Stimulated activated CD4-positive, alpha-beta T cell treated with anti-CD3 and anti-CD28 coated beads, Interleukin-12 subunit alpha, Interleukin-12 subunit beta, amount 100 ng/mL, for 4 hours (primary cell): ENCODE measurements at places on chromosomes 6 and 20.

- no peak for DNase-seq
These were observed 319.6 kb upstream of the QKI start for GRCh38 chr6:163094881-163095280.

DNA sequence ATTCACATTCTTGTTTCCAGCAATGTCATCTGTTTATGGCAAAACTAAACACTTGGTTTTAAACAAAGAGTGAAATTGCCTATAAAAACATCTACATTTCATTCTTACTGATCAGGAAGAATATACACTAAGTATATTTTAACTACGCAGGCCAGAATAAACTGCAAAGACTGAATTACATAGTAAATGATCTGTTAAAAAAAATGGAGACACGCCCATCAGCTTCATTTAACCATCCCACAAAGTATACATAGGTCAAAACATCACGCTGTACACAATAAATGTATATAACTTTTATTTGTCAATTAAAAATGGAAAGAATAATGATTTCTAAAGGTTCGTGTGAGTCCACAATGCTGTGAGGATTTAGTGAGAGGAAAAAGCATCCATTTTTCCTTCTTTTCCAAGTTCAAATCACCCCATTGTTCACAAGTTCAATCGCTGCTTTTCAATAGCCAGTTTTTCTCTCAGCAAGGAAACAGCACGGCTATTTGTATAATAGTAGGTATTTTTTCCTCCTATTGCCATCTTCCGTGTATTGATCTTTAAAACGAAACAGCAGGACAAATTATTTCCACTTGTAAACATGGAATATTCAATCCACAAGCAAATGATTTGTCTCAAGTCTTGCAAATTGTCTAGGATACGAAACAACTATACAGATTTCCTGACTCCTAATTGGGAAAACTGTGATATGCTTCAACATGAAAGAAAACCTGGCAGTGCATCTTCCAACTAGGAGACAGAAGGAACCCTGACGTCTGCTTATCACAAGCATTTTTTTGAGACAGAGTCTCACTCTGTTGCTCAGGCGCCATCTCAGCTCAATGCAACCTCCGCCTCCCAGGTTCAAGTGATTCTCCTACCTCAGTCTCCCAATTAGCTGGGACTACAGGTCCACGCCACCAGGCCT lies 10.6 kb downstream of the SFT2D1 start:
- no peak for DNase-seq

GRCh38 chr6:53975941-53976615 lies 135.2 kb upstream of the MLIP start:
- no peak for DNase-seq

DNA sequence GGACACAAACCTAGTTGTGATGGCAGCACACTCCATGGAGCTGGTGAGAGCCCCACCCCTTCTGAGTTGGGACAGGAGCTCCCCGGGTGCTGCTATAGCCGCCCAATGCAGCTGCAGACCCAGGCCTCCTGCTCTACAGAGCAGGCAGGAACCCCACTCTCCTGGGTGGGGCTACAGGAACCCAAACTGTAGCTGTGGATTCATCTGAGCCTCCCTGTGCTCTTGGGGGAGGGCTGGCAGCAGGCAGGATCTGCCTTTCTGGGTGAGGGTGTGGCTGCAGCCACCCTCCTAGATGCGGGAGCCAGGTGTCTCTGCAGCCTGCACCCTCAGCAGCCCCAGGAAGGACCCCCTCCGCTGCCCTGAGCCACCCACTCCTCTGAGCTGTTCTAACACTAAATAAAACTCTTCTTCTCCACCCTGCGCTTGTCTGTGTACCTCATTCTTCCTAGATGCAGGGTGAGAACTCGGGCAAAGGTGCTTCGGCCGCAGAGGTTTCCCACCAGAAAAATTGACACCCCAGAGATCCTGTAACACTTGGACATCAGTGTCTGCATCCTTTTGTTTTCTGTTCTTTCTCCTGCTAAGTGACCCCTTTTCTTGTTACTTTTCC lies 55.2 kb upstream of the KIF13A start:
- no peak for DNase-seq

DNA sequence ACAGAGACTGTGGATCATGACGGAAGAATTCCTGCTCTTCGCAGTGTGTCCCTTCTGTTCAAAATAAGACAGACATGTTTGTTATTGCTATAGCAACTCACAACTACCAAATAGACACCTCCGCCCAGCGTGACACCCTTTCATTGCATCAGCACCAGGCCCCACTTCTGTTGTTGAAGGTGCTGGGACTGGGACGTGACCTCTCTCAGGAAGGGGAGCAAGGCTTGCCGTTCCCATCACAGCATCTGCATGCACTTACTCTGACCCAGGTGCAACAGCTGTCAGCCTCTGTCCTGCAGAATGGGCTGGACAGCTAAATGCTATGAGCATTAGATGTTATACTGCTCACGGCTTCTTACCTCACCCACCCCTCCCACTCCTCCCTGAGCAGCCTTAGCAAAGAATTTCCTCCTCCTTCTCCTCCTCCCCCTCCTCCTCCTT lies 94.1 kb downstream of the DACT2 start:
- no peak for DNase-seq

DNA sequence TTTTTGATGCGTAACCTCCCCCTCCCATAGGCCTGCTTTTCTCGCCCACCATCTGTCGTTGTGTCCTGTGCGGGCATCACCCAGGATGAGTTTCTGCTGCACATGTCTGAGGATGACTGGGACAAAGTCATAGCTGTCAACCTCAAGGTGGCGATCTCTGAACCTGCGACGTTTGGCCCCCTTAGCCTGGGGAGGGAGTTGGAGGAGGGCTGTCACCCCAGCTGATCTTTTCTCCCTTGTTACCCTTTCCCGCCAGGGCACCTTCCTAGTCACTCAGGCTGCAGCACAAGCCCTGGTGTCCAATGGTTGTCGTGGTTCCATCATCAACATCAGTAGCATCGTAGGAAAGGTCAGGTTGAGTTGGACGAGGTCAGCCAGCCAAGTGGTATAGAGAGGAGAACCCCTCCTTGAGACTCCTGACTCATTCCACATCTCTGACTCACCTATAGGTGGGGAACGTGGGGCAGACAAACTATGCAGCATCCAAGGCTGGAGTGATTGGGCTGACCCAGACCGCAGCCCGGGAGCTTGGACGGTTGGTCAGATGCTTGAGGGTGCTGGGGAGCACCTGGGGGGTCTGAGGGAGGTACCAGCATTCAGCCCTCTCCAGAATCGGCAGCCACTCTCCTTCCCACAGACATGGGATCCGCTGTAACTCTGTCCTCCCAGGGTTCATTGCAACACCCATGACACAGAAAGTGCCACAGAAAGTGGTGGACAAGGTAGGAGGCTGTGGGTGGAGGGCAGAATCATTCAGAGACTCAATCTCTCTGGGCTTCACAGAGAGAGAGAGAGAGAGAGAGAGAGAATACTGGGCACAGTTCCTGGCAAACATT lies 954 bp downstream of the HSD17B8 start:
- DNase-seq: no peak

- DNase-seq: no peak
These were observed 56.8 kb downstream of the NCOA3 start for GRCh38 chr20:47558295-47559066.

GRCh38 chr6:98292810-98293209 lies 541.6 kb upstream of the POU3F2 start:
- no peak for DNase-seq

DNA sequence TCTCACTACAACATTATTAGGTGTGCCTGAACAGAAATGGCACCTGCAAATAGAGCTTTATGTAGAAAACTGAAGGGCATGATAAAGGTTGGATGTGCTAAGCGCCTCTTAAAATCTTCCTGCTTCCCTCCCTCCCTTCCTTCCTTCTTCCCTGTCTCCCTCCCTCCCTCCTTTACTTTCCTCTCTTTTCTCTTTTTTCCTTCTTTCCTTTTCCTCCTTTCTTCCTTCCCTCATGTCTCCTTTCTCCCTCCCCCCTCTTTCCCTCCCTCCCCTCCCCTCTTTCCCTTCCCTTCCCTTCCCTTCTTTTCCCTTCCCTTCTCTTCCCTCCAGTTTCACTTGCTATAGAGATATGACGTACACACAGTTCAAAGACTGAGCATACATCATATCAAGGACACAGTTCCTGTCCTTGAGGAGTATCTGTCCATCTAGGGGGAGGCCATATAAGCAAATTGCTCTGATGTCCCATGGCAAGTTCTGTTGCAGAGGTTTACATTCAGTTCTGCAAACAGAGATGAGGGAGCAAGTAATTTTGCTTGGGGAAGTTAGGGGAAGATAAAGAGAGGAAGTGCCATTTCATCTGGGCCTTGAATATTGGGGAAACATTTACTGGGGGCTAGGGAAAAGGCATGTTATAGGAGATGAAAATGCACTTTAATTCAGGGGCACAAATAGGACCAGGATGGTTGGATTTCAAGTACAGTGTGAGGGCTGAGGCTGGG lies 79.0 kb upstream of the EEF1E1 start:
- no peak for DNase-seq

GRCh38 chr6:41255638-41256246 lies 27.6 kb downstream of the TREML4 start:
- DNase-seq: no peak

GRCh38 chr20:54103762-54104600 lies 33.6 kb upstream of the BCAS1 start:
- DNase-seq: no peak

DNA sequence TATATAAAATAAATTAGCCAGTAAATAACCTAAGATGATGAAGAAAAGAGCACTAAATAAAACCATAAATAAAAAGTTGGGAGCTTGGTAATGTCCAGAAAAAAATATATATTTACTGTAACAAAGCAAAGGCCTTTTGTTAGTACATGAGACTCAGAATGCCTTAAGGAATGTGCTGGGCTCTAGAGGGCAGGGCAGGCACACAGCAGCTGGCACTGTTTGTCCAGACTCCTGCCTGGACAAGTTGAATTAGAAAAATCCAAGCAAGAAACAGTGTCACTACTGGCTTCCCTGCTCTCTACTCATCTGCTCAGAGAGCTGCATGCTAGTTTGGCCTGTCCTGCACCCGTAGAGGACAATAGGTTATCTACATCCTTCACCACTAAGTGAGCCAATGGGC lies 8.8 kb downstream of the DEFB129 start:
- no peak for DNase-seq

- no peak for DNase-seq
These were observed 4.6 kb downstream of the TGM3 start for GRCh38 chr20:2300420-2300819.

- DNase-seq: no peak
These were observed 260.6 kb downstream of the TFAP2A start for GRCh38 chr6:10154251-10154650.

- no peak for DNase-seq
These were observed 672.2 kb downstream of the EPM2A start for GRCh38 chr6:145063091-145063490.

DNA sequence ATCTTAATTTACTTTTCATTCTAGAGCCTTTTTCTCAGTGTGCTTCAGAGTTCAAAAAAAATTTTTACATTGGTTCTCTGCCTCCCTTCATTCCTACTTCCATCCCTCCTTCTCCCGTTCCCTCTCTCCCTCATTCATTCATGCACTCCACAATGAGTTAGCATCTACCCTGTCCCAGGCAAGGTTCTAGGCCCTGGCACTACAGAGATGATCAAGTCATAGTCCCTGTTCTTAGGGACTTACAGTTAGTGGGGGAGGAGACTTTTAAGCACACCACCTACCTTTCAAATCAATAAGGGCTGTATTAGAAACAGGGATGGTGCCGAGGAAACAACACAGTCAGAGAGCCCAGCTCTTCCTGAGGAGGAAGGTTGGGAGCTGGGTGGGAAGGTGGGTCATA lies 40.3 kb downstream of the MAP3K5 start:
- no peak for DNase-seq

DNA sequence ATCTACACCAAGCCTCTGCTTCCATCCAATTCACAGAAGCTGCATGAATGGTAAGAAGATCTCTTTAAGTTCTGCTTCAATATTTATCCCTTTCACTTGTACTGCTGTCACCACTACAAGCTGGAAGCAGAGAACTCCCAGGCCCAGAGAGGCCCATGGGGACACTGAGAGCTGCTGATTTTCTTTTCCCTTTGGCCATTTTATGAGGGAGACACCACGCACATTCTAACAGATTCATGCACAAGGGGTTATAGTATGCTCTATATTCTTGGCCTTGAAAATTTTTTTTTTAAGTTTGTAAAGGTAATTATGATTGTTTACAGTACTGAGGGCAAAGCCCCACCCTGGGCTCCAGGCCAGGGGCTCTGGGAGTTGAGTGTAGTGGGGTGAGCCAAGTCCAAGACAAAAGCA lies 88.4 kb downstream of the MYB start:
- no peak for DNase-seq

DNA sequence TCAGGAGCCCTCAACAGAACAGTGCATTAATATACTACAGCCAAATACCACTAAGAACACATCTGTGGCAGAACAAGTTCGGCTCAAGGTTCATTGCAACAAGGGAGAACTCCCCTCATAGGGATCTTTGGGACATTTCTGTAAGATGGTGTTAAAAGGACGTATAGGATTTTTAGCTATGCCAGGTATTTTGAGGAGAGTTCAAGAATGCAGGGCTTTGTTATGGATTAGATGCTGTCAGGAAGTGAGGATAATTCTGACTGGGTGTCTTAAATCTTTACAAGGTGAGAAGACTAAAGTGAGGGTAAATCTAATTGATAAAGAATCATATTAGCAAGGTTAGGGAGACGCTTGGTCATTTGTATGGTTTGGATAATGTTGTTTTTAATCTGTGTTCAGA lies 83.7 kb upstream of the AHI1 start:
- no peak for DNase-seq

DNA sequence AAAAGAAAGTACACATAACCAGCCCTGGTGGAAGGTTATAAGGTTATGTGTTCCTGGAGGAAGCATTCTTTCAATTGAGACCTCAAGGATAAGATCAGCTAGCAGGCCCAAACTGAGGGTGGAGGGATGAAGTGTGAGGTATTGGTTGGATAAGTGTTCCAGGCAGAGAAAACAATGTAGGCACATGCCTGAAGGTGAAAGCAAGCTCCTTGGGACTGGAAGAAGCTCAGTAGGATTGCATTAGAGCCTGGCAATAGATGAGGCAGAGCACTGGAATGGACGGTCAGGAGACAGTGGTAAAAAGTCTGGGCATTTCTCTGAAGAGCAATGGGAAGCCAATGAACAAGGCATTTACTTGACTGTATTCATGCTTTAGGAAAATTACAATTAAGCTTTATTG lies 89.9 kb upstream of the SHLD1 start:
- DNase-seq: no peak

- DNase-seq: no peak
These were observed 34.0 kb upstream of the HLA-A start for GRCh38 chr6:29908341-29908662.

GRCh38 chr20:20786428-20786827 lies 74.0 kb upstream of the RALGAPA2 start:
- no peak for DNase-seq
